ENCODE measurements at places on chromosomes 16 and 17. TPM values are rescaled to one million over a fixed set of nuclear protein-coding genes. Genes with fewer than 3 reads are reported as not detected.

MYH1 gene
- not detected for total RNA-seq

MT1X gene
- total RNA-seq = 4.4 TPM

TNP2 gene
- total RNA-seq = not detected

DNA sequence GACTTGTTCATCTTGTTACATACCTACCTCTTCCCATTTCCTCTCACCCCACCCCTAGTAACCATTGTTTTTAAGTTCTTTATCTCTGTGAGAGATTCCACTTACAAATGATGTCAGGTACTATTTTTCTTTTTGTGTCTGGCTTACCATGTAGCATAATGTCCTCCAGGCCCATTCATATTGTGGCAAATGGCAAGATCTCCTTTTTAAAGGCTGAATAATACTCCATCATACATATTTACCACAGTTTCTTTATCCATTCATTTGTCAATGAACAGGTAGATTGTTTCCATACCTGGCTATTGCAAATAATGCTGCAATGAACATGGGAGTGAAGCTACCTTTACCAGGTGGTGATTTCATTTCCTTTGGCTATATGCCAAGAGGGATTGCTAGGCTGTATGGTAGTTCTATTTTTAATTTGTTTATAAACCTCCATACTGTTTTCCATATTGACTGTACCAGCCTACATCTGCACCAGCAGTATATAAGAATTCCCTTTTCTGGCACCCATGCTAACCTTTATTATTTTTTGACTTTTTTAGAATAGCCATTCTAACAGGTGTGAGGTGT lies 53.9 kb downstream of the NSRP1 start:
- H3K4me1 ChIP-seq = no peaks in the 10 kb centered on the region
- H3K4me3 ChIP-seq = no peak overlapping the region
- no peak overlapping the region for H3K27ac ChIP-seq
- H3K36me3 ChIP-seq = no peaks in the 10 kb centered on the region

GRCh38 chr16:10611825-10612342 lies 31.5 kb upstream of the EMP2 start:
- H3K4me1 ChIP-seq = peaks cover 37% of the 10 kb centered on the region
- H3K27ac ChIP-seq = peak overlapping the region; percentile 43
- DNase-seq = no peak
